ENCODE measurements at places on chromosomes 1 and 21. TPM values are rescaled to one million over a fixed set of nuclear protein-coding genes. Genes with fewer than 3 reads are reported as not detected.
A peak's percentile ranks its signal among the peaks of the same experiment; 100 is the strongest.

DNA sequence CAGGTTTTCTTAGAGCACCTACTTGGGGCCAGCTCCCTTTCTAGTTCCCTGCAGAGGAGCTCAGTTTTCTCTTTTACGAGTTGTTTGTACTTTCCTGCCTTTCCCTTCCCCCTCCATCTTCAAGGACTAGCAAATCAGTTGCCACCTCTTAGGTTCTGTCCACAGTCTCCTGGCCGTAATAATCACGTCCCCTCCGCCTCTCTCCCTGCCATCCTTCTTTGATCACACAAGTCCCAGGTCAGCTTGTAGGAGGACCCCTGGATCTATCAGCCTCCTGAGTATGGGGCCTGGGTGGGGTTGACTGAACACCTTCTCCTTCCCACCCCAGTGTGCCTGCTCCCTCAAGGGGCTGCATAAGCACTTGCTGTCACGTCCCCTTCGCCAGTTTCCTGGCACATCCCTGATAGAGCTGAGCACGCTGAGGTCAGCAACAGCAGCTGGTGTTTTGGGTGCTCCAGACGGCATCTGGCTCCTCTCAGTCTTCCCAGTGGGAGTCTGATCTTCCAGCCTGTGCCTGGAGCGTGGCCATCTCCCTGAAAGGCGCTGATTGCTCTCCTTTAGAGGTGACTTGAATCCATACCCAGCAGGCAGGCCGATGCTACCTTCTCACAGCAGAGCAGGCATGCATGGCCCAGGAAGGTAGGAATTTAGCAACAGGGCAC, 216.1 kb upstream of the TMEM51 start:
- DNase-seq, result no peak

GRCh38 chr1:184610876-184611595, 143.6 kb downstream of the EDEM3 start:
- no peak for DNase-seq

- DNase-seq, result peak; percentile 35
Measured at GRCh38 chr1:198499588-198499987, 40.9 kb downstream of the ATP6V1G3 start.

DNA sequence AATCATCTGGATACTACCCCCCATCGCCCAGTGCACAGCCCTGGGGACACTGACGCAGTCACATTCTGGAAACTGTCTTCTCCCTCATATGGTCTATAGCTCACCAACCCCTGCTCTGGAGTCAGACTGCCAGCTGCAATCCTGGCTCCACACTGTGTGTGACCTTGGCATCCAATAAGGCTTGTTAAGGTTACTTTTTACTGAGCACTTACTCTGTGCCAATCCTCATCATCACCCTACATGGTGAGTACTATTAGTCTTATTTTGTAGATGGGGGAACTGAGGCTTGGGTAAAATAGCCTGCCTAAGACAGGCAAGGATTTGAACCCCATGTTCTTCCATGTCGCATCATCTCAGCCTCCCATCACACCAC, 34.9 kb downstream of the AHDC1 start:
- DNase-seq, result peak; percentile 48

CTPS1 gene
- total RNA-seq, result 23.5 TPM

ITLN2 gene
- not detected for total RNA-seq

- peak; percentile 67 for DNase-seq
Measured at GRCh38 chr1:96236156-96236739, 485.3 kb upstream of the PTBP2 start.

GRCh38 chr1:95793893-95794292, 559.9 kb downstream of the RWDD3 start:
- no peak for DNase-seq

DNA sequence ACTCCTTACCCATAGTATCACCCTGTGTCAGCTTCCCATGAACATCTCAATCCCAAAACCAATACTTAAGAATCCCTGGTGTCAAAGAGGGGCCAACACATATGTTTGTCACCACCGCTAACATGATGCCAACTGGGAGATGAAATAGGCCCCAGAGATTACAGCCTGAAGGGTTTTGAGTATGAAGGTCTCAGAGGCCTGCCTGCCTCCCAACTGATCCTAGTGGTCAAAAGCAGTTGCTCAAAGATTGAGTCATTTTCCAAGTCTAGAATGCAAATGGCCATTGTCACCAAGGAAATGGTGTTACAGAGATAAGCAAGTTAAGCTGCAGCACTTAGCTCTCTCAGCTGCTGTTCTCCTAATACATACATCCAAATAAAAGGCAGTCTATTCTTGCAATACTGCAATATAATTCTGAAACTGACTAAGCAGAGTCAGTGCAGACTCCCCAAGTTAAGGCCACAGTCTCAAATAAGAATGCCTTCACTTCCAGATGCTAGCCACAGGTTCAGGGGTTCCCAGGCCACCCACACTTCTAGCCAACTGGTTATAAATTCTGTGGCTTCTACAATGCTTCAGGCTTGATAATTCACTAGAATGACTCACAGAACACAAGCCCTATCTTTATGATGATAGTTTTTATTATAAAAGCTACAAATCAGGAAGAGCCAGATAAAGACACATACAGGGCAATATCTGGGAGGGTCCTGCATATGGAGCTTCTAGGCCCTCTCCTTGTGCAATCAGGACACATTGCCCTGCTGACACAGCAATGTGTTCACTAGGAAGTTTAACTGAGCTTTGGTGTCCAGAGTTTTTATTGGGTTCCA, 18.7 kb downstream of the DUSP10 start:
- peak; percentile 71 for DNase-seq

GRCh38 chr1:179814546-179814838, 63.1 kb downstream of the TOR1AIP2 start:
- DNase-seq, result no peak

OR2AK2 gene
- total RNA-seq, result not detected

TMEM50A gene
- 124 TPM for total RNA-seq

GRCh38 chr1:205077934-205078311, 6.3 kb downstream of the TMEM81 start:
- DNase-seq, result no peak

DNA sequence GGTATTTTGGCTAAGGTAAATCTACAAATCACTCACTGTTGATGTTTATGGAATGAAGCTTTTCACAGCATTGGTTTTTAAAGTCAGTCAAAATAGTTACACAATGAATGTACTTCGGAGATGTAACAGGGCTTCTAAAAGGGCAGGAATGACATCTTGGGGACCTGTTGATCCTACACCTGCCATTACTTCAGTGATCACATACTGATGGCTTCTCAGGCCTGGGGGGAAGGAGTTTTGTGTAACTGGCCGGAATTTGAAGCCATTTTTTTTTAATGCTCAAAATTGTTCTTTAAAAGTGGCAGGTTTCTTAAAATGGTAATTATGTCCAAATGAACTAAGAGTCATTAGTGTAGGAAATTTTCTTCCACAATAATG, 11.2 kb downstream of the RPL5 start:
- no peak for DNase-seq

CATSPER4 gene
- total RNA-seq, result not detected

CD34 gene
- 0.96 TPM for total RNA-seq

GRCh38 chr1:201584471-201585092, 45.7 kb downstream of the NAV1 start:
- peak; percentile 90 for DNase-seq

OVAAL gene
- 0.68 TPM for total RNA-seq

GRCh38 chr1:3691421-3692204, 39.3 kb downstream of the TP73 start:
- no peak for DNase-seq

TNFRSF9 gene
- total RNA-seq, result 4.1 TPM

NLRP3 gene
- 3.1 TPM for total RNA-seq

- no peak for DNase-seq
Measured at GRCh38 chr1:219099307-219099706, 74.4 kb upstream of the LYPLAL1 start.

SLAMF1 gene
- total RNA-seq, result 0.12 TPM

RNF220 gene
- total RNA-seq, result 59.5 TPM

GRCh38 chr21:45139473-45139872, 65.1 kb downstream of the ADARB1 start:
- DNase-seq, result no peak

- DNase-seq, result no peak
Measured at GRCh38 chr1:92191726-92192125, 26.0 kb upstream of the C1orf146 start.

DNA sequence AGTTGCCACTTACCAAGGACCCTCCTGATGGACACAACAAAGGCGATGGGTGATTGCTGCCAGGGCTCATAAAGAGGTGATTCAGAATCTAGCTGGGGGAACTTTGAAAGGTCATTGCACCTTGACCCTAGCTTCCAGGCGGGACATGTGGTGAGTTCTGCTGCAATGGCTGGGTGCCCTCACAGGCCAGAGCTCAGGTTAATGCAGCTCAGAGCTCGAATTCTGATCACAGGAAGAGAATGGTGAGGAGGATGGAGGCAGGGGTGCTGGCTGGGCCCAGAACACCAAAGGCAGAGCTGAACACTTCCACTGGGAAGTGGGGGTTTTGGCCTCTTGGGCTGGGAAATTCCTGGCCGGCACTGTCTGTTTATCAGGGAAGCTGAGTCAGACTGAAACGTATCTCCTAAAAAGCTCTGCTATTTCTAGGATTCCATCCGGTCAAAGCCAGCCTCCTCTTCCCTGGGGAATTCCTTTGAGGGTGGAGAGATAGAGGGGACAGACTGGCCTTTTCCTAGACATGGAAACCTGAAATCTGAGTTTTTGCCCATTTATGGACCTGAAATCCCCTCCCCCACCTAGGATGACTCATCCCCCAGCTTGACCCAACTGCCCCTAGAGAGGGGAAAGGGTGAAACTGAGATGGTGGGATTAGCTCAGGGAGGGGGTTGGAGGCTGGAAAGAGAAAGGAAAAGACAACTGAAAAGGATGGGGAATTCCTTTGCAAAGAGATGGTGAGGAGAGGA, 27.2 kb downstream of the NUAK2 start:
- peak; percentile 95 for DNase-seq

DNA sequence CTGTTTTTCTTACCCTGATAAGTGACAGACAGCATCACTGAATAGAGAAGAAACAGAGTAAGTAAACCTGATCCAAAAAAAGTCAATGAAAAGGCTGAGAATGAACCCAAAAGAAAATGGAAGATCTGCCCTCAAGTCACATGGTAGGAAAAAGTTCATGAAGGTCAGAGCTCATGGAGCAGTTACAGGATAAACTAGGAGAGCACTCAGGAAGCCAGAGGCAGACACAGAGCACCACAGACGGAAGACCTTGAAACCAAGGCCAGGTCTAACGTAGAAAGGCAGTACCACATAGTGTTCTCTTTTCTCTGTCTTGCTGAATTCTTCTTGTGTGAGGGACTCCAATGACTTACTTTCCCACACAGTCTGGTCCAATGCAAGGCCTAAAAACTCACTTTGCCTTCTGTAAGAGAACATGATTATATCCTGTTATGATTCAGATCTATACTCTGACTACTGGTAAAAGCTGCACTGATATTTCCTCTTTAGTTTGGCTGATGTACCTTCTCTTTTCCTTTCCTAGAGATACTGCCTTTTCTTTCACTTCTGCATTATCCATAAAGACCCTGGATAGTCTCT, 40.8 kb downstream of the RTCA start:
- DNase-seq, result no peak

DNA sequence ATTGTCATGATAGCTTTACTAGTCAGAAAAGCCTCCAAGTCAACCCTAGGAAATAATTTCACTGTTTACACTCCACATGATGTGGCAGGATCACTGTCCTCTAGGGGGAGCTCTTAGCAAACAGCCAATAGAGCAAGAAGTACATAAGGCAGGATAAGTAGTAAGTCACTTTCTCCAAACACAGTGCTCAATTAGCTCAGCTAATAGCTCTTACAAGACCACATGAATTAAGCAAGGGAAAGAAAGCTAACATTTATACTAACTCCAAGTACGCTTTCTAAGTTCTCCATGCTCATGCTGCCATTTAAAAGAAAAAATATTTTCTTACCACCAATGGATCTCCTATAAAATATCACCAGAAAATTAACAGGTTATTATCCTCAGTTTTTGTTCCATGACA, 66.9 kb upstream of the LRIF1 start:
- DNase-seq, result peak; percentile 55

DNA sequence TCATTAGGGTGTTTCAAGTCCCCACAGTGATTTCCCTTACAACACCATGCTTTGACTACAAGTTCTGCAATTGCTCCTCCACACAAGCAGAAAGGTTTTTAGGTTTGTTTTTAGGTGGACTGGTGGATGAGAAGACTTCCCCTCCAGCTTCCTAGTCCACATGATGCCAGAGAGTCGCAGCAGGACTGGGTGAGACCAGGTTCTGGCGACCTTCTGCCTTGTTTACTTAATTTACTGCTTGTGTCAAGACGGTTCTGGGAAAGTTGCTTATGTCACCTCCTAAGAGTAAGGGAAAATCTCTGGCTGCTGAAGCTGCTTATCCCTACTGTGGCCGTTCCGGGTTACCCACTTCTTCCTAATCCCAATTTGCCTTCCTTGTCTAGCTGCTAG, 76.4 kb downstream of the GLUL start:
- DNase-seq, result no peak
